ENCODE measurements at places on chromosomes 5 and 9.

DNA sequence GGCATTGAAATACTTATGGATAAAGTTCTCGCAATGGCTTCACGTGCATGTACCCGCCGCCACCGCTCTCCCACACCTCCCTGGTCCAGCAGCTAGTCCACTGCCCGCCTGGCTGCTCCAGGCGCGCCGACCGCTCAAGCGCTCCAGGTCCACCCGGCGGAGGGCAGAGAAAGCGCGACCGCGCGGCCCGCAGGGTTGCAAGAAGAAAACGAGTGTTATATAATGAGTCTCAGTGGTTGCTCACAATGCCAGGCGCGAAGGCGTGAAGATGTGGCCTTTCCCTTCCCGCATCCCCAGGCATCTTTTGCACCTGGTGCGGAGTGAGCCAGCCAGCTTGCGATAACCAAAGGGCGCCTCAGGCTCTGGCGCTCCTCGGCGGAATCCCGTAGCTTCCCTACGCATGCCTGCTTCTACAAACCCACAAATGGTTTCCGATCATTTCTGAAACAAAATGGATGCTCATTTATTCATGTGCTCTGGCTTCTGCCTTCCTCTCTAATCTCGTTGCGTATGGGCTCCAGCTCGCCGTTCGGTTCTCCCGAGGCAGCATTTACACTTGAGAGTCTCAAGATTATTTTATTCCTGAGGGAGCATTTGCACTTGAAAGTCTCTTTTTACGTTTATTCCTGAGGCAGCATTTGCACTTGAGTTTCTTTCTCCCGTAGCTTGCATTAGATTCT lies 25.7 kb downstream of the CDKN2A start:
- H3K27ac ChIP-seq: peak overlapping the region; percentile 21
- H3K36me3 ChIP-seq: peaks cover 3% of the 10 kb centered on the region
- peaks cover 24% of the 10 kb centered on the region for H3K4me1 ChIP-seq
- H3K27me3 ChIP-seq: peaks cover 73% of the 10 kb centered on the region

DNA sequence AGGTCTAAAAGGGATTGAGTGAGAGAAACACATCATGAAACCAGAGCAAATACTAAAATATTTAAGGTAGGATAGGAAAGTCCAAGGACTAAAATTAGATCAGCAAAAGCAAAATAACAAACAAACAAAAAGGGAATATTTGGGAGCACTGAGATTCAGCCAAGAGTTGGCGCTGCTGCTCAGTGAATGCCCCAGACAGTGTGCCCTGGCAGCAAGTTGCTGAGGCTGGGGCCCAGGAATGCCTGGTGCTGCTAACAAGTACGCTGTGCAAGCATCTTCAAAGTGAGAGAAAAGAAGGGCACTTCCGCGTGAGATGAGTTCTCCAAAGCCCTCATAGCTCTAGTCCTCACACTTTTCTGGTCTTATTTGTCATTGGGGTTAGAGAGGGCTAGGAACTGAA lies 603.3 kb downstream of the EFNA5 start:
- no peak for DNase-seq
- no peaks in the 10 kb centered on the region for H3K4me1 ChIP-seq
- H3K4me3 ChIP-seq: no peak overlapping the region
- no peaks in the 10 kb centered on the region for H3K27me3 ChIP-seq
- H3K36me3 ChIP-seq: no peaks in the 10 kb centered on the region

GRCh38 chr5:135823881-135824280 lies 10.6 kb upstream of the SLC25A48 start:
- no peaks in the 10 kb centered on the region for H3K4me1 ChIP-seq
- H3K27ac ChIP-seq: no peak overlapping the region
- no peaks in the 10 kb centered on the region for H3K36me3 ChIP-seq
- no peaks in the 10 kb centered on the region for H3K27me3 ChIP-seq
- H3K4me3 ChIP-seq: no peak overlapping the region

- peaks cover 3% of the 10 kb centered on the region for H3K27me3 ChIP-seq
- H3K4me3 ChIP-seq: no peak overlapping the region
- no peaks in the 10 kb centered on the region for H3K36me3 ChIP-seq
Measured at GRCh38 chr5:417301-418161, 25.4 kb upstream of the EXOC3 start.

Measured in activated B cell treated with CpG ODN at 0.5 μM for 24 hours (primary cell).